ENCODE measurements at places on chromosomes 11 and 22.

DNA sequence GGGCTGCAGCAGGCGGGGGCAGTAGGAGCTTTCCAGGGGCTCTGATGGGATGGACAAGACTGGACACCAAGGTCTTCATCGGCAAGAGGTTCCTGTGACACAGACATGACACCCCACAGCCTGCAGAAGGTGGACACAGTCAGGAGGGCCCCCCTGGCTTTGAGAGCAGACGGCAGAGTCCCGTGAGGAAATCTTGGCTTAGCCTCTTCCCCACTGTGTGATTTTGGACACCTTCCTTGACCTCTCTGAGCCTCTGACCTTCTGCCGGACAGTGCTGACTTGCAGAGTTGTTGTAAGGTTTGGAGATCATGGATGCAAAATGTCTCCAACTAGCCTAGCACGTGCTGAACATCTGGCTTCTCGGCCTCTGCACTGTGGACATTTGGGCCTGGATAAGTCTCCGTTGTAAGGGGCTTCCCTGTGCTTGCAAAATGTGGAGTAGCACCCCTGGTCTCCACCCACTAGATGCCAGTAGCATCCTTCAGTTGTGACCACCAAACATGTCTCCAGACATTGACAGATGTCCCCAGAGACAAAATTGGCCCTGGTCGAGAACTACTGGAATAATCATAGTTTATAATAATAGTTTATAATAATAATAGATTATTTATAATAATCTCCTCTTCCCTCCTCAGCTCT is 54.6 kb downstream of the MCM5 start:
- DNase-seq, result no peak

- no peak for DNase-seq
These were observed 1.5 kb upstream of the PRR5 start for GRCh38 chr22:44700456-44700855.

DNA sequence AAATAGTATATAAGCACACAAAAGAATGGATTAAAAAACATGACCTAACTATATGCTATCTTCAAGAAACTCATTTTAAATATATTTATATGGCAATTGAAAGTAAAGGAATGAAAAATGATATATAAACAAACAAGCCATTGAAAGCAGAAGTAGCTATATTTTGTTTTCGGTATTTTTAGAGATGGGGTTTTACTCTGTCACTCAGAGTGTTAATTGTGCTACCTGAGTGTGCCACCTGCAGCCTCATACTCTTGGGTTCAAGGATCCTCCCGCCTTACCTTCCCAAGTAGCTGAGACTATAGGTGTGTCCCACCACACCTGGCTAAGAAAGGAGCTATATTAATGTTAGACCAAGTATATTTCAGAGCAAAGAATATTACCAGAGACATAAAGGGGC is 624.1 kb downstream of the BUD13 start:
- DNase-seq, result no peak

- no peak for DNase-seq
These were observed 39.9 kb upstream of the RAB1B start for GRCh38 chr11:66228521-66228920.

GRCh38 chr22:17381192-17381913 is 12.1 kb downstream of the CECR2 start:
- DNase-seq, result no peak

- no peak for DNase-seq
These were observed 44.1 kb upstream of the E2F8 start for GRCh38 chr11:19284881-19285280.

GRCh38 chr22:50691521-50691920 is 18.9 kb downstream of the SHANK3 start:
- DNase-seq, result peak; percentile 10

GRCh38 chr11:23767576-23767975 is 729.3 kb upstream of the LUZP2 start:
- DNase-seq, result no peak

DNA sequence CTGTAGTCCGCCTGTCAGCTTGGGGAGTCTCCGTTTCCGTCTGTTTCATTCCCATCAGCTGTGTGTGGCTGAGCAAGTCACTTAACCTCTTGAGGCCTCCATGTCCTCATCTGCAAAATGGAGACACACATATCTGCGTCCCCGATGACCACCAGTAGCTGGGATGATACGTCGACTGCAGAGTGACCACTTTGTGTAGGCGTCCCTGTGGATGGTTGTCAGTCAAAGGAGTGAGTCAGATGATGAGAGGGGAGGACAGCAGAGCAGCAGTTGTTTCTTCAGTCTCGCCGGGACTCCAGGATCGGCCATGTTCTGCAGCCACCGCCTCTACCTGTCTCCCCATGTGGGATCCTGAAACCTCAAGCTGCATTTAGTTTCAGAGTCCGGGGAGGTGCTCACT is 19.9 kb downstream of the MGAT3 start:
- DNase-seq, result no peak

DNA sequence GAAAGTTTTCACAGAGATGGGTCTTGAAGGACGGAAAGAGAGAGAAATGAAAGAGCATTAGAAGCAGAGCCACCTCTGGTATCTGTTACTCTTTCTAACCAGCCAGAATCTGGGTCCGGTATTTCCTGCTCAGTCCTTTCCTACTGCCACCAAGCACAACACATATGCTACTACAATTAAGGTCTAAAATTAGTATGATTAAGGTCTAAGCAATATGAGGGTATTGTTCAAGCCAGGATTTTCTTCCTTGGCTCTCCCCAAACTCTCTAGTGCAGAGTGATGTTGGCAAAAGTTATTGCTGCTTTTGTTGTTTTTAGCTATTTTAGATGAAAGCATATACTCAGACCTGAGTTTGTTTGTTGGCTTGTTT is 59.2 kb upstream of the EED start:
- no peak for DNase-seq

- DNase-seq, result peak; percentile 72
These were observed 565 bp downstream of the GAS2L1 start for GRCh38 chr22:29306835-29307595.

DNA sequence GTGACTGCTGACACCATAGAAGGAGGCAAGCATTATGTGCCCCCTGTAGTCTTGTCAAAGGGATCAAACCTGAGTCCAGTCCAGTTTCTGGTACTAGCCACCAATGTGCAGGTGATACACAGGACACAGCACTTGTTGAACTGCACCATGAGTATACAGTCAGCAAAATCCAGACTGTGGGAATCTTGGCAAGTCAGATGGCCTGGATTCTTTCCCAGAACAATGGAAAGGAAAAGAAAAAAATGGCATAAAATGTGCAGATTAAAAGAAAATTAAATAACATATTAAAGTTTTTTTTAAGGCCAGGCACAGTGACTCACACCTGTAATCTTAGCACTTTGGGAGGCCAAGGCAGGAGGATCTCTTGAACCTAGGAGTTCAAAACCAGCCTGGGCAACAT is 16.8 kb downstream of the CRY2 start:
- DNase-seq, result no peak

DNA sequence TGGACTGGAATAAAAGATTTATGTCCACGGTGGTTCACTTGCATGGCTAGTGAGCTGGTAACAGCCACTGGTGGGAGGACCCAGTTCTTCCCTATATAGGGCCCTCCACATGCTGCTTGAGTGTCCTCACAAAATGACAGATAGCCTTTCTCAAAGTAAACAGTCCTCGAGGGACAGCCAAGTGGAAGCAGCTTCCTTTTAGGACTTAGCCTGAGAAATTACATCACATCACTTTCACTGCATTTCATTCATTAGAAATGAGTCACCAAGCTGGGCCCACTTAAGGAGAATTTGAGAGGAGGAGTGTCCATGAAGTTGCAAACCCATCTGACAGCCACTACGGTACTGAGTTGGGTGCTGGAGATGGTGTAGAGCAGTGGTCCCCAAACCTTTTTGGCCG is 7.0 kb downstream of the ISX start:
- no peak for DNase-seq

GRCh38 chr11:9771071-9771511 is 107.2 kb downstream of the SWAP70 start:
- no peak for DNase-seq

- no peak for DNase-seq
These were observed 407.3 kb upstream of the ANO3 start for GRCh38 chr11:25924586-25924985.

DNA sequence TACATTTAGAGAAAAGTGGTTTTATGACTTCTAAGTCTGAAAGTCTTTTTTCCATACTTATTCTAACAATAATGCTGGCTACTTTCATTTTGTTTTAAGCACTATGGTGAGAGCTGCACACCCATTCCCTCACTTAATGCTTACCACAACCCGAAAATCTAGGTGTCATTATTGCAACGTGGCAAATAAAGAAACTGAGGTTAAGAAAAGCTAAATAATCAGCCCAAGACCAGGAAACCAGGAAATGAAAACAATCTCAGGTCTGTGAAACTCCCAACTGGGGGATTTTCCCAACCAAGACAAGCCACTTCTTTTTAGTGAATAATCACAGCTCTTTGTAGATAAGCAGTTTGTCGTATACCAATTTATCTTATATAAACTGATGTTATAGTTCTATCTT is 126.3 kb downstream of the SLC1A2 start:
- no peak for DNase-seq

GRCh38 chr22:33920197-33920540 is at the start of gene LARGE1:
Gene LARGE1, minus strand, starts transcription at chr22:33920476.
- DNase-seq, result no peak

DNA sequence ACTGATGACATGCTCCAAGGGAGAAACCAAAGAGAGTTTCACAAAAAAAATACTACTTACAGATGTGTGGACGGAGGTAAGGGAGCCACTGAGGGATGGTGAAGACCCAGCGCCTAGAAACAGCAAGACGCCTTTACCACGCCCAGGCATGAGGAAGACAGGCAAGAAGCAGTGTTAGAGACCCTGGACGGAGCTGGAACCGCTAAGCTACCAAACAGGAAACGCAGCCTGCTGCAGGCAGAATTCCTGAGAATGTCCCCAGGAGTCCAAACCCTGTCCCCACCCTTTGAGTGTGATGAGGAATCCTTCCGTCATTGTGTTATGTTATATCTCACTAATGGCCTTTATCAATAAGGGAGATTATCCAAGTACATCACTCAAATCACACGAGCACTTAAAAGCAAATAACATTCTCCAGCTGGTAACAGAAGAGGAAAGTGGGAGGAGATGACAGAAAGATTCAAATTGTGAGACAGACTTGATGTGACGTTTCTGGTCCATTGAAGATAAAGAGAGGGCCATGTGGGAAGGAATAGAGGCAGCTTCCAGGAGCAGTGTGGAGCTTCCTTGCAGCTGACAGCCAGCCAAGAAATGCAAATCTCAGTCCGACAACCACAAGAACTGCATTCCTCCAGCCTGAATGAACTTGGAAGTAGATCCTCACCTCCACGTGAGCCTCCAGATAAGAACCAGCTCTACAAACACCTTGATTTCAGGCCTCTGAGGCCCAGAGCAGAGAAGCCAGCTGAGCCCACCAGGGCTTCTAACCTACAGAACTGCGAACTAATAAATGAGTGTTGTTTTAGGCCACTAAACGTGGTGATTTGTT is 19.1 kb downstream of the FAM181B start:
- DNase-seq, result no peak

DNA sequence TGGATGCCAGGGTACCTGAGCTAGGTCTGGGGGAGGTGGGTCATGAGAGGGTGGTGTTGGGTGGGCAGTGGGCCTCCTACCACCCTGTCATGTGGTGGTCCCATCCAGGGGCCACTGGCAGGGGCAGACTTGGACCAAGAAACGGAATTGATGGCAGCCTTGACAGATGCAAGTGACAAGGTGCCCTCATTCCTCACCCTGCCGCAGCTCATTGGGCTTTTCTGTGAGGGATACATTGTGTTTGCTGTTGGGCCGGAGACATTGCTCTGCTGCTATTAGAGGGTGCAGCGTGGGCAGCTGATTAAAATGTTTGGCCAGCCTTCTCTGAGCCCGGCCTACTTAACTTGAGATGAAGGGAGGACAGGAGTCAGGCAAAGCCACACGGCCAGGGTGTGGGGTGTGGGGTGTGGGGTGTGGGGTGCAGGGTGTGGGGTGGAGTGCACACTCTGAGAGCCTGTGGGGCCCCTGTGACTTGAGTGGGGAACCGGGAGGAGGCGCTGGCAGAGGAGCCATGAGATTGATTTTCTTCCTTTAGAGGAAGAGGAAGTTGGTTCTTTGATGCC is 351.5 kb downstream of the TBC1D22A start:
- no peak for DNase-seq

DNA sequence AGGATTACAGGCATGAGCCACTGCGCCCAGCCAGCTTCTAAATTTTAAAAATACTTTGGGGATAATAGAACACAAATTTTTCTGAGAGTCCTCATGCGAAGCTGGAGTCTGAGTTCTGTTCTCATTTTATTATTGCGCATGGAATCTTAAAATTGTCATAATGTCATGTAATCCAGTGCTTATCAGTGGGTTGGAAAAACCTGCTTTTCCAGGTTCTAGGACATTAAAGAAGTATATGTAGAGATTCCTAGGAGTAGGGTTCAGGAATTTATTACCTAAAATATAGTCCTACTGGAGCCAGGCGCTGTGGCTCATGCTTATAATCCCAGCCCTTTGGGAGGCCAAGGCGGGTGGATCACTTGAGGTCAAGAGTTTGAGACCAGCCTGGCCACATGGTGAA is 4.6 kb upstream of the E2F8 start:
- no peak for DNase-seq

GRCh38 chr11:105975128-105975527 is 46.9 kb downstream of the MSANTD4 start:
- no peak for DNase-seq

DNA sequence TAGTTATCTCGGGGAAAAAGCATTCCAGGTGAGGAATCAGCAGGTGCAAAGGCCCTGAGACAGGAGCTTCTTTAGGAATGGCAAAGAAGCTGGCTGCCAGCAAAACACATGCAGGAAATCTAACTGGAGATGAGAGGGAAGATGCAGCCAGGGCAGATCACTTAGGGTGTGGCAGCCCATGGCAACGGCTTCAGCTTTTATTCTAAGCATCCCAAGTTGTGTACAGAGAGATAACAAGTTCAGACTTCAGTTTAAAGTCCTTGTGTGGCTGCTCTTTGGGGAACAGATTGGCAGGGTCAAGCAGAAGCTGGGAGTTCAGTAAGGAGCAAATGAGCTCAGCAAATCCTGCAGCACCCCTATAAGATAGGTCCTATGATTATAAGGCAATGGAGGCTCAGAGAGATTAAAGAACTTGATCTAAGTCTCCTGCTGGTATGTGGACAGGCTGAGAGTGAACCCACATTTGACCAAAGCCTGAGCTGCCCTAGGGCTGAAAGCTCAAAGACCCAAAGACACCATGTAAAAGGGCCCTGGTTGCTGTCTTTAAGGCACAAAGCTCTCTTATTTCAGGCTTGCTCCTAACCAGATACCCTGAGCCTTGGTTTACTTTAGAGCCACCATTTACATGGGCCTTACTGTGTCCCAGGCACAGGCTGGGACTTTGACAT is 466.8 kb downstream of the SOX6 start:
- no peak for DNase-seq

DNA sequence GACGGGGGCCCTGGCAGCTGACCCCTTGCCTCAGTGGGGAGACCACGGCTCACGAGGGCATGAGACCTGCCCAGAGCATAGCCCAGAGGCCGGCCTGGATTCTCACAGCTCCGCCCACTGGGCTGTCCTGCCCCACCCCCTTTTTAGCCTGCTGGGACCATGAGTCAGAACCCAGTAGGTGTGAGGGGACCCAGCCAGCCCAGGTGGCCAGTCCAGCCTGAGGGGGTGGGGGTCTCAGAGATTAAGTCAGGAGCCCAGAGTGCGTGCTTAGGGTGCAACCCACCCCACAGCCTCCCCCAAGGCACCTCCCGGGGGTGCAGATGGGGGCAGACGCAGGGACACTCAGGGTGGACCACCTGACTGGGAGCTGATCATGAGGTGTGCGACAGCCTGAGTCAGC is 40.1 kb upstream of the PPARA start:
- no peak for DNase-seq

Measured in amniotic stem cell (primary cell).